Activated CD4-positive, alpha-beta T cell treated with anti-CD3 and anti-CD28 coated beads, Interleukin-2, amount 50 U/mL, for 1 hour (primary cell): ENCODE measurements at places on chromosomes 7 and 10.

- DNase-seq: no peak
Measured at GRCh38 chr7:67847092-67847787, 850.6 kb downstream of the TYW1 start.

GRCh38 chr10:6763001-6763400 is 182.9 kb upstream of the PRKCQ start:
- DNase-seq: no peak

- DNase-seq: no peak
Measured at GRCh38 chr10:132104471-132105301, 38.9 kb downstream of the JAKMIP3 start.

DNA sequence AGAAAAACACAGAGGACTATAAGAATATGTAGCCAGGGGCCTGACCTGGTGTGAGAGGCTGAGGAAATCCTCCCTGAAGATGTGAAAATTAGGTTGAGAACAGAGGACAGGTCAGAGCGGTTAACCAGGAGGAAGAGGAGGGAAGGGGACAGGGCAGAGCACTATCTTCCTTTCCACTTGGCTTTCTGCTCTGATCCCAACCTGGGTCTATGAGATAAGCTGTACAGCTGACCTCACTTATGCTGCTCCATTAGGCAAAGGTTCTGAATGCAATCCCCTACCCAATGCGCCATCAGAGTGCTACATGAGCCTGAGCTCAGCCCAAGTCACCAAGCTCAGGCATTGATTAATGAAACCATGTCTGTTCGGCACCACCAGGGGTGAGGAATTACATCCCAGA is 10.5 kb downstream of the LIPA start:
- no peak for DNase-seq

GRCh38 chr7:158082761-158083160 is 504.9 kb downstream of the PTPRN2 start:
- no peak for DNase-seq

DNA sequence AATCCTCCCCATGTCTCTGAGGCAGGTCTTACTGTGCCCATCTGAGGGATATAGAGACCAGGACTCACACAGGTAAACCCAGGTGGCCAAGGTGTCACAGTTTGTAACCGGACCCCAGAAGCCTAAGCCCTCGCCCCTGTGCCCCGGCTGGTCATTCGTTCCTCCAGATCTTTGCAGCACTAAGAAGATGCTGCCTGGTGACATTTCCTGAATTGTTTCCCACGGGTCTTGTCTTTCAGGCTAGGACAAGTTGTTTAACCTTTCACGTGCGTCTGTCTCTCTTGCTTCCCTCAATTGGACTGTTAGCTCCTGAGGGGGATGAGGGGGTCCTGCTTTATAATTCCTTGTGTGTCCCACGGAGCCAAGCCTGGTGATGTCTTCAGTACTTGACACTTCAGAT is 158.0 kb downstream of the KCNMA1 start:
- no peak for DNase-seq

DNA sequence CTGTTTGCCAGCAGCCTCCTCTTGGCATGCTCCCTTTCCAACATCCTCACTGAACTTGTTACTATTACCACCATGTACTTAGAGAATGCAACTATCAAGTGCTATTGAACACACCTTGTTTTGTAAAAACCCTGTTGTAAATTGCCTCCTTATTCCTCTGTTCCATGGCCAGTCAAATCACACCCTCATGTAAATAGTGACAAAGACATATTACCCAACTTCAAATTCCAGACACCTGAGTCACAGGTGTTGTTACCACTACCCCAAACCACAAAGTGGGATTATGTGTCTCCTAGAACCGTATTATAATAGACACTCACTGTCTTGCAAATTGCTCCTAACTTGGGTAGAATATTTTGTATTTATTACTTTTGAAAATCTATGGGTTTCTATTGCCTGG is 263.2 kb upstream of the C7orf33 start:
- DNase-seq: no peak

- no peak for DNase-seq
Measured at GRCh38 chr10:29151005-29151404, 137.9 kb upstream of the LYZL1 start.

GRCh38 chr10:113381981-113382509 is 170.8 kb upstream of the HABP2 start:
- no peak for DNase-seq

DNA sequence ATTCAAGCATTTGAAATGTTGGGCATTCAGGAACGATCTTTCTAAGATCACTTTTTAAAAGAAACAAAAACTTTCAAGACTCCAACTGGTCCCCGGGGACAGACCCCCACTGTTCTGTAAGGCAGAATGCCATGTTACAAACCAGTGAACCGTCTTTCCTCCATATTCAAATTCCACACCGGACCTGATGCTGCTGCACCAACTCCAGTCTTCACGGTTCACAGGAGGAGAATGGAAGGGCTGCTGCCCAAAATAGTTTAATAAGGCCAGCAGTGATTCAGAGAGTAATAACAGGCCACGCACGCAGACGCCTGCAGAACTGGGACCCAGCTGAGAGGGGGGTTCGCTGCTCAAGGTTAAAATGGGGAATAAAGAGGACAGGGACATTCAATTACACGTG is 47.2 kb downstream of the OSBPL3 start:
- DNase-seq: no peak

- DNase-seq: no peak
Measured at GRCh38 chr7:99669782-99670181, 10.0 kb downstream of the CYP3A5 start.

DNA sequence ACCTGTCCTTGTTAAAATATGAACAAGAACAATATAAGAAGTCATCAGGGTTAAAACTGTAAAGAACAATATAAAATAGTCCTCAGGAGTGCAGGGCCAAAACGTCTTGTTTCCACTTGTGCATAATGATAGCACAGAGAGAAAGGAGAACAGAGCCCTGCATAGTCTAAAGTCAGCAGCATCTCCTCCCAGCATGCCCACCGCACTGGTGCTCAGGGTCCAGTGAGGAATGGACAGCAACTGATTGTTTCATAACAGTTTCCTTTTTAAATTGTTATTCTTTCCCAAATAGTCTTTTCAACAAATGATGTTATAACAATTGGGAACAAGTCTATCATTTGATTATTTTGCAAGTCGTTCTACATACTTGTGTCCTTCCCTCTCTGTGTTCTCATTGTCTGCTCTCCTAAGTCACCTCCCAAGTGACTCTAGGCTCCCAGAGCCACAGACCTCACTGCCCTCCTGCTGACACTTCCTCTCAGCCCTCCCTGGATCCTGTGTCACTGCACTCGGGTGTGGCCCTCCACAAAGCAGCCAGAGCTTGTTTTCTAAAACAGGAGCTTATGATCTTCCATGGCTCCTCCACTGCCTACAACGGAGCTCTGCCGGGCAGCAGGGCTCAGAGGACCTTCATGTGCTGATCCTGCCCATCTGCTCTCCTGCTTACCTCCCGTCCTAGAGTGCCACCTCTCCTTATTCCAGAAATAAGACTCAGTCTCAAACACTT is 27.6 kb downstream of the COBL start:
- no peak for DNase-seq

- no peak for DNase-seq
Measured at GRCh38 chr7:132004529-132004928, 448.1 kb upstream of the PODXL start.

GRCh38 chr7:1531979-1532455 is 1.5 kb downstream of the MAFK start:
- DNase-seq: no peak

DNA sequence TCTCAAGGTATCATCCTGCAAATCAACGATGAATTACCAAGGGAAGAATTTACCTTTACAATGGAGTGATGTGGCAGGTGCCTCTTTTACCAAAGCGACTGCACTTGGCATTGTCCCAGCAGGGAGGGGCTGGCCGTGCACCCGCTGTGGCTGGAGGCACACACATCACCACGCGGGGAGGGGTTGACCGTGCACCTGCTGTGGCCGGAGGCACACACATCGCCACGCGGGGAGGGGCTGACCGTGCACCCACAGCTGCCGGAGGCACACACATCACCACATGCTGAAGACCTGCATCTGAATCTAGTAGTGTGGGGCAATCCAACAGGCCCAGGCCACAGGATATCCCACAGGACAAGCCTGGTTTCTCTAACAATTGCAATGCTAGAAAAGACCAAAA is 493.5 kb downstream of the DNAJB6 start:
- DNase-seq: no peak

GRCh38 chr7:54543051-54543488 is 895 bp downstream of the VSTM2A start:
- DNase-seq: no peak

- DNase-seq: no peak
Measured at GRCh38 chr10:32940321-32941301, 17.4 kb downstream of the ITGB1 start.

GRCh38 chr7:28570970-28571288 is 158.6 kb downstream of the CREB5 start:
- DNase-seq: no peak

- DNase-seq: no peak
Measured at GRCh38 chr10:59508296-59508695, 145.9 kb upstream of the FAM13C start.

DNA sequence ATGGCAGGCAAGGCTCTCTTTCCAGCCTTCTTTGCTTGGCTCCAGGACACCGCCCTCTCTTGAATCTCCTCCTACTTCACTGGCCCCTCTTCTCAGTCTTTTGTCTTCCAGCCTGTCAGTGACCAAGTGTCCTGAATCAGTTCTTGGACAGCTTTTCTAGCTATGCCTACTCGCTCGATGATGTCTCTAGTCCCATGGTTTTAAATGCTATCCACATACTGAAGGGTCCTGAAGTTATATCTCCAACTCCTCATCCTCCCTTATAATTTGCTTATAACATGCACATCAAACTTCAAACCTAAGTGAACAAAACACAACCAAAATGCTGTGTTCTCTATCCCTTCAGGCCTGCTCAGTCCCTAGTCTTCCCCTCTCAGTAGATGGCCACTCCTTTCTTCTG is 5.0 kb upstream of the GOLGA7B start:
- DNase-seq: no peak

GRCh38 chr10:133198621-133199487 is 31.2 kb upstream of the UTF1 start:
- no peak for DNase-seq

GRCh38 chr7:153190452-153190851 is 430.9 kb downstream of the ACTR3B start:
- DNase-seq: no peak

DNA sequence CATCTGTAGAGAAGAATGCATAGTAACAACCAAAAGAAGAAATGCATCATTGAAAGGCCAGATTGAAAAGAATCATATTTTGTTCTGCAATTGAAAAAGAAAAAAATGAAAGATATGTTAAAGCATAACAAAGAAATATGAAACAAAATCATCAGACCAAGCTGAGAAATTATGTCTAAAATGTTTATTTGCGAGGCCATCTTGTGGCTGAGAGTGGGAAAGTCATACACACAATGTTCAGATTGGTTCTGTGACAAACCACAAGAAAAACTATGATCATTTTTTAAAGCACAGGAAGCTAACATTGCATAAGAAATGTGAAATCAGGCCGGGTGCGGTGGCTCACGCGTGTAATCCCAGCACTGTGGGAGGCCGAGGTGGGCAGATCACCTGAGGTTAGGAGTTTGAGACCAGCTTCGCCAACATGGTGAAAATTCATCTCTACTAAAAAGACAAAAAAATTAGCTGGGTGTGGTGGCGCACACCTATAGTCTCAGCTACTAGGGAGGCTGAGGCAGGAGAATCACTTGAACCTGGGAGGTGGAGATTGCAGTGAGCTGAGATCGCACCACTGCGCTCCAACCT is 36.6 kb downstream of the ABCB5 start:
- no peak for DNase-seq

DNA sequence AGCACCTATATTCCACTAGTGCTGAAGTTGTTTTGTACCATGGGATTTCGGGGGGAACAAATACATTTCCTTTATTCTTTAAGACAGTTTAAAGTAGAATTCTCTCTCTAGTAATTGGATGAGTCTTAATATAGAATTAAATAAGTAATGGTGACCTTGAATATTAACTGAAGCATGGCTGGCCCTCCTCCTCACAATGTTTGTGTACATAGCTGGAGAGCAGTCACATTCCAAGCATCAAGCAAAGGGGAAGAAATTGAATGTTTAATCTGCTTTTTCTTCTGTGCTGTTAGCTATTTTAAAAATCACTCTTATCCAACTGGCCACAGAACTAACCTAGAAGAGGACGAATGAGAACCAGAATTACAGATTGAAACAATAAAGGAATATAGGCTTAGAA is 906.9 kb downstream of the CCSER2 start:
- DNase-seq: no peak

GRCh38 chr10:13347043-13347499 is 1.0 kb downstream of the SEPHS1 start:
- DNase-seq: no peak

DNA sequence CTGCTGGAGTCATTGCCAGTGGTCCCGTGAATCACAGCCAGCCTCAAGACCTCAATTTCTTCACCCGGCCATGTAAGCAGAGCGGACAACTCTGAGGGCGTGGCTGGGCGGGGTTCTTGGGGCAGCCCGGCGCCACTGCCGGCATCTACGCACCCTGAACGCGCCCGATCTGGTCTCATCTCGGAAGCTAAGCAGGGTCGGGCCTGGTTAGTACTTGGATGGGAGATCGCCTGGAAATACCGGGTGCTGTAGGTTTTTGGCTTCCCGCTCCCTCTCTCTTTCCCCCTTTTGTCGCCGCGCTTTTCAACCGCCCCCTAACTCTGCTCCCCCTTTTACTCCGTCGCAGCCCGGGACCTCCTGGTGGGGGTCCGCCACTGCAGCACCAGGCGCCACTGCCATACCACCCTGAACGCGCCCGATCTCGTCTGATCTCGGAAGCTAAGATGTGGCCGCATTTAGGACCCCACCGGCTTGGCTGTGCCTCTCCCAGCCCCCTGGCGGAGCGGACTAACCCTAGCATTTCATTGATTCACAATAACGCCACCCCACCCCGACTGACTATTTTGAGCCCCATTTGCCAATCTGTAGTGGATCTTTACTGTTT is 25.3 kb downstream of the GARIN1A start:
- DNase-seq: peak; percentile 37

GRCh38 chr7:128869138-128869943 is 6.7 kb downstream of the ATP6V1F start:
- peak; percentile 39 for DNase-seq

DNA sequence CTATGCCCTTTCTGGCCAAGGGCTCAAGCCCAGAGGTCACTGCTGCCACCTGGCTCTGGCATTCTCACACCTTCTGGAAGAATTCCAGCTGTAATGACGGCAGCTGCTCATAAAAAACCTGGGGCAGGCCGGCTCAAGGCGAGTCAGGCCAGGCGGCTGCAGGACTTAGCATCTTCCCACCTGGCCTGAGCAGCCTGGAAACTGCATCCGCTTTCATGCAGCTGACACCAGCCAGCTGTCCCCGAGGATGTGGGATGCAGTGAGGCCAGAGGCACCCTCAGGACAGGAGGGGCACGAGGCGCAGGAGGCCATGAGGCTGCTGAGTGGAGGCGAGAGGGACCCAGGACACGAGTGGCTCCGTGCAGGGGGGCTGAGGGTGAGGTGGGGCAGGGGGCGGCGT is 47.5 kb upstream of the ADGRA1 start:
- DNase-seq: no peak

GRCh38 chr10:33067917-33068316 is 109.9 kb upstream of the ITGB1 start:
- DNase-seq: no peak
